ENCODE measurements at places on chromosomes 7 and 10.

GRCh38 chr7:92075455-92076158 is 58.7 kb downstream of the CYP51A1 start:
- DNase-seq, result no peak

GRCh38 chr10:78507510-78508160 is 474.0 kb downstream of the RPS24 start:
- DNase-seq, result no peak

DNA sequence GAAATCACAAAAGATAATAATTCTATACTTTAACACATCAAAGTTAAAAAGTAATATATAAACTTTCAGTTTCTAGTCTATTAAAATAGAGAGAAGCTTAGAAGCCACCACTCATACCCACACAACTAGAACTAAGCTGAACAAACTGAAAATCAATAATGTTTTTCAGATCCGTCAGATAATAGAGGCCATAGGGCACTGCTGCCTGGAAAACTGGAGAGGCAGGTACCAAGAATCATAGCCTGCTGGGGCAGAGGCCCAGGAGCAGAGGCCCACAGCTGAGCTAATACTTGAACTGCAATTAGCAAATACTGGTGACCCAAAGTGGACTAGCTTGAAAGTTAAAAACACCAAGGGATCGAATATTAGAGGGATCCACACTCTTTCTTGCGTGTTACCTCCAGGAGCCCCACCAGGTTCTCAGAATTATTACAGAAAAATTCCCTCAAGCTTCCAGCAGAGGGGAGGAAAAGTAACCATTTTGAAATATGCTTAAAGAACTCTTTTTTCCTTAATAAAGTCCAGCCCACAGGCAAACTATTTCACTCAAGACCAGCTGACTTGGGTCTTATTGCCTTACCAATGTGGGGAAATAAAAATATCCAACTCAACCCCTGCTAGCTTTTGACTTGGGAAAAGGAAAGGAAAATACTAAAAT is 774.1 kb upstream of the IGFBP3 start:
- DNase-seq, result no peak

GRCh38 chr7:116534790-116535189 is 10.0 kb downstream of the CAV1 start:
- DNase-seq, result no peak

DNA sequence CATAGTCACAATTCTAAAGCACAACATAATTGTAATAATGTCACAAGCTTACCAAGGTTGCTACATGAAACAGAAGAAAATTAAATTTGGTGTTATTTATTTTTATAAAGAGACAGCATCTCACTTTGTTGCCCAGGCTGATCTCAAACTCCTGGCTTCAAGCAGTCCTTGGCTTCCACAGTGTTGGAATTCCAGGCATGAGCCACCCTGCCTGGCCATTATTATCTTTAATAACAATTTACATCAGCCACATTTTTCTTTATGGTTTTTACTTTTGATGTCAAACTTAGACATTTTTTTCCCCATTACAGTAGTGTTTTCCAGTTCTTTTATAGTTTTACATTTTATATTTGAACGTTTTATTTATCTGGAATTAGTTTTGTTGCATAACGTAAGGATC is 46.7 kb downstream of the BMPR1A start:
- DNase-seq, result no peak

DNA sequence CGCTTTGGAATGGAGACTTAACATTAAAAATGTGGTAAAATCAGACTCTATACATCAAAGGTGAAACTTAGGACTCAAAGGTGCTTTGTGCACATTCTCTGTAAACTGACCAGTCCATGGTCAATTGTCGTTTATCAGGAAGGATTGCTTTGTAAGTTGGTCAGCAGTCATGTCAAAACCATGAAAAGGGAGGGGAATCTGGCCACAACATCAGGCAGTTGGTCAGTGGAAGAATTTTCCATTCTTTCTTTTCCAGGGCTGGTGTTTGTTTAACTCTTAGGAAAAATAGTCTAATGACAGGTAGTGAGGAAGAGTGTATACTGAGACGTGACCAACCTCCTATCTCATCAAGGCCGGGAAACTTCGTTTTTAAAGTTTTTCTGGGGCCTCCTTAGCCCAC is 226.5 kb downstream of the ADK start:
- DNase-seq, result no peak

- no peak for DNase-seq
These were observed 42.6 kb upstream of the CXCL12 start for GRCh38 chr10:44427479-44427878.

DNA sequence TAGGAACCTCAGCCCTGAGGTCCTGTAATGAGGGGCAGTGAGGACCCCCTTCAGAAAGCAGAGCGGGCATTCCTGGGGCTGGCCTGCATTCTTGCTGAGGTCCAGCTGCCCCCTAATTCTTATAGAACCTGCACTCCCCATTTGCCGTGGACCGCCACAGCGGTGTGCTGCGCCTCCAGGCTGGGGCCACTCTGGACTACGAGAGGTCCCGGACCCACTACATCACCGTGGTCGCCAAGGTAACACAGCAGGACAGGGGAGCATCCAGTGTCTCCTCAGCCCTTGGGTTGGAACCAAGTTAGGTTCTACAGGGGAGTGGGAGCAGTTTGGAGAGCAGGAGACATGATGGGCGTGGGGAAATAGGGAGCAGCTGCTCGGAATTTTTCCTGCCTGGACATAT is 7.3 kb downstream of the CDHR1 start:
- DNase-seq, result no peak

DNA sequence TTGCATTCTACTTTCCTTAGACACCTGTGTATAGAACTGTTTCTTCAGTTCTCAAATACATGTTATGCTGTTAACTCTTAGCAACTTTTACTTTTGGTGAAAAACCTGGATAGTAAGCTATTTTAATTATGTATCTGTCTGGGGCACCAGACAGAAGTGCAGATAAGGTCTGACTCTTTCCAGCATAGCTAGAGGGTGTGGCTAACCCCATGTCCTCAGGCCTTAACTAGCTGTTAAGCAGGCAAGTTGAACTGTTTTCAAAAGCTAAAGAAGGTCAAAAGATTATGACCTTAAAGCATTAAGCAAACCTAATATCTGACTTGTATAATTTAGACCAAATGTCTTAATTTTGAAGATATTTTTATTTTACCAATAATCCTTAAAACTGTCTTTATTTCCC is 45.1 kb upstream of the INHBA start:
- DNase-seq, result no peak

- no peak for DNase-seq
These were observed 1.9 kb upstream of the VOPP1 start for GRCh38 chr7:55574051-55574717.

GRCh38 chr10:61486251-61486650 is 33.1 kb upstream of the TMEM26 start:
- no peak for DNase-seq

- DNase-seq, result no peak
These were observed 68.5 kb upstream of the SEMA3A start for GRCh38 chr7:84263106-84263505.

GRCh38 chr7:119900996-119901672 is 371.8 kb upstream of the KCND2 start:
- DNase-seq, result no peak

Data from stimulated activated CD4-positive, alpha-beta T cell treated with anti-CD3 and anti-CD28 coated beads, Interleukin-1b, Interleukin-23, amount 100 ng/mL, for 4 hours (primary cell).